Spleen (tissue), 13 donors: ENCODE measurements at places on chromosomes 12 and 14.

GRCh38 chr14:91521061-91521640, 11.0 kb upstream of the PPP4R3A start:
- no peak for DNase-seq

- DNase-seq, result no peak
Measured at GRCh38 chr12:101931498-101932326, 54.3 kb downstream of the DRAM1 start.

- peak; percentile 74 for DNase-seq
Measured at GRCh38 chr14:105050551-105050897, 14.7 kb downstream of the GPR132 start.

DNA sequence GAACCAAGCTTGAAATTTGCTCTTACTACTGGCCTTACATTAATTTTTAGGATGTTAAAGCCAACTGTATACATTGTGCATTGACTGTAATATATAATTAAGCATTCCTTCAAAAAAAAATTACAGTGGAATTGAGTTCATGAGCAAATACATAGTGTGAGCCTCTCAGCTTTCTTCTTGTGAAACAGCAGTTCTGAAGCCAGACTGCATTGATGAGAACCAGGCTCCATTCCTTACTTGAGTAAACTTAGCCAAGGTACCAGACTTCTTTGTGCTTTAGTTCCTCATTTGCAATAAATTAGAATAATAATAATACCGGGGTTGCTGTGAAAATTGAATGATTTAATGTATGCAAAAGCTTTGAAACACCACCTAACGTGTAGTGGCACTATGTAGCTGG, 169.5 kb downstream of the ANO4 start:
- no peak for DNase-seq

DNA sequence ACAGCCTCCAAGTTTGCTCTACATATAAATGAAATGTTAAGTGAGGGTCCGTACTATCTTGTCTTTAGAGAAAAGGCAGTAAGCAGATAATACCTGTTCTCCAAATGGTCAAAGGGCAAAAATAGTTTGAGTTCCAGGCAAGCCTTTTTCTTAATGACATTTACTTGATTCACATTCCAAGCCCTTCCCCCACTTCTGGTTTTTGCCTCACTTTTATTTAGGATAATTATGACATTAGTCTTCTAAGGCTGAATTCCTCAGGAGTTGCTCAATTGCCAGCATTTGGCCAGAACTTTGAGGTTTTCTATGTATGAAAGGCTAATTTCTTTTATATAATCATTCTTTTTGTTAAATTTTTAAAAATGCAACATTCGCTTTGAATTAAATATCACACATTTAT, 62.5 kb upstream of the DUSP6 start:
- DNase-seq, result no peak

DNA sequence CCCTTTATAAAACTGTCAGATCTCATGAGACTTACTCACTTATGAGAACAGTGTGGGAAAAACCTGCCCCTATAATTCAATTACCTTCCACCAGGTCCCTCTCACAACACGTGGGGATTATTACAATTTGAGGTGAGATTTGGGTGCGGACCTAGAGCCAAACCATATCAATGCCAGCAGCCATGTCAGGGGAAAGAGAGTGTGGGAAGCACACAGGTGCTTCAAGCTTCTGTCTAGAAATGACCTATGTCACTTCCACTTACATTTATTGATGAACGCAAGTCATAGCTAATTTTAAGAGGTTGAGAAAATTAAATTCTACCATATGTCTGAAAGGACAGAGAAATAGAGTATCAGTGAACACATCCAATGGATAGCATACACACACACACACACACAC, 32.5 kb upstream of the E2F7 start:
- DNase-seq, result no peak

DNA sequence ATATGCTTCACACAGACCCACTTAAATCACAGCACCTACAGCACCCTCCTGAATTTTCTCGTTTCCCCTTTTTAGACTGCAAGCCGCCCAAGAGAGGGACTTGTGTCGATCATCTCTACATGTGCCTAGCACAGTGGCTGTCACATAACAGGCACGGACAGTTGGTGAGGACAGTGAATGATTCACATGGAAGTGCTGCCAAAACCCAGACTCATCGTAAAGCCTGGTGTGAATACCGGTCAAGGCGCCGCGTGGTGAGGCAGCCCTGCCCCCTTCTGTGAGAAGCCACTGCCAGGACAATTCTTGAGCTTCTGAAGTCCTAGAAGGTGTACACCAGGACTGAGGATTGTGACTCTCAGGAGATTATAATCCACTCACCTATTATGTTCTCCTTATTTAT, 44.3 kb downstream of the ATG2B start:
- DNase-seq, result no peak

GRCh38 chr12:94326234-94326633, 133.4 kb downstream of the CEP83 start:
- no peak for DNase-seq

- DNase-seq, result no peak
Measured at GRCh38 chr14:86541972-86542371, 1012.0 kb downstream of the FLRT2 start.

GRCh38 chr14:22781301-22781991, 15.0 kb downstream of the OXA1L start:
- DNase-seq, result no peak

DNA sequence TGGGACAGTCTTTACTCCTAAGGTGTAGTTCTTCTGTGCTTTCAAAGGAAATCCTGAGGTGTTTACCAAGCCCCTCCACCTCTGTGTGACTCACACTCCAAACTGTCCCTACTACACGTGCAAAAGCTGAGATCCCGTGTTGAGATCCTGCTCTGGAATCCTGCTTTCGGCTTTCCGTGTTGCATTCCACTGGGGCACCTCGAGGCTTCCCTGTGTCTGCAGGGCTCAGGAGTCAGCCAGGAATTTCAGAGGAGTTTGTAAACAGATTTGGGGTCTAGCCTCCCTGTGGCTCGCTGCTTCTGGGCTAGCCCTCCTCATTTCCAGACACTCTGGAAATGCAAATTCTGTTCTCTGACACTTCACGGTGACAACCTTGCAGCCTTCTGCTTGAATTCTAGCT, 48.4 kb downstream of the CACNA2D4 start:
- no peak for DNase-seq
